ENCODE measurements at places on chromosomes 7 and 10.

- DNase-seq = no peak
These were observed 107.2 kb downstream of the RUNDC3B start for GRCh38 chr7:87735360-87735759.

- no peak for DNase-seq
These were observed 170.4 kb downstream of the MAGI2 start for GRCh38 chr7:79282882-79283602.

DNA sequence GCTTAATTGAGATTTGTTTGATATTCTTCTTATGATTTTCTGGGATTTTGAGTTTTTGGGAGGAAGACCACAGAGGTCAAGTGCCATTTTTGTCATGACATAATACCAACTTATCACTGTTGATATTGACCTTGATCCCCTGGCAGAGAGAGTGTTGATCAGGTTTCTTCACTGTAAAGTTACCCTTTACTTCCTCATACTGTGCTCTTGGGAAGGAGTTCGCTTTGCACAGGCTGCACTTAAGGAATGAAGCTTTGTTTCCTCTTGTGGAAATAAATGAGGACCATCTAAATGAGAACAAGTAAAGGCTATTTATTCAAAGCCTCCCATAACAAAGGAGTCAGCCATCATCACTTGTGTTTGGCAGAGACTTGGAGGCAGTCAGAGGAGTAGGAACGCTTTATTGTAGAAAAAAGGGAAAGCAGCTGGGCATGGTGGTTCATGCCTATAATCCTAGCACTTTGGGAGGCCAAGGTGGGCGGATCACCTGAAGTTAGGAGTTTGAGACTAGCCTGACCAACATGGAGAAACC is 16.1 kb downstream of the ST7 start:
- no peak for DNase-seq

- peak; percentile 48 for DNase-seq
These were observed 16.4 kb upstream of the ABCA13 start for GRCh38 chr7:48154792-48155413.

DNA sequence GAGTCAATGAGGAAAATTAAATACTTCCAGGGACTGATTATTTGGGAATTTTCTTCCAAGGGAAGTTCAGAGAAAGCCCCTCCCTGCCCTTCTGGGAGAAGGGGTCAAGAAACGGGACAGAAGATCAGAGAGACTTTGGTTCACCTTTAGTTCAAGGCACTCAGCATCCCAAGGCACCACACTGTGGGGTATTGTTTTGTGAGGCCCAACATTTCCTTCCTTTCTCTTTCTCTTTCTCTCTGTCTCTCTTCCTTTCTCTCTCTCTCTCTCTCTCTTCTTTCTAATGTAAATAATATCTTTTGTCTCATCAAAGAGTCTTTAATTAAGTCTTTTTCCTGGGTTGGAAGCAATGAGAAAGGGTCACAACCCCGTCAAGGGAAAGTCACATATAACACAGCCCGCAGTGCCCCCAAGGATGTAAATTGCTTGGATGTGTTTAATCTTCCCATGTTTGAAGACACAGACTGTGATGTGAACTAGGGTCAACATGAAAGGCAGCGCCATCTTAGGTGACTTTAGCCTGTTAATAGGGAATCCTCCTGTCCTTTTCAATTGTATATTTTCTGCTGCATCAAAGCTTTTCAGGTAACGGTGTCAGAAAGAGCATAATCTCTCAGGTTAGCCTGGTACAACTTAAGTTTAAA is 983.3 kb upstream of the C7orf33 start:
- DNase-seq = no peak

DNA sequence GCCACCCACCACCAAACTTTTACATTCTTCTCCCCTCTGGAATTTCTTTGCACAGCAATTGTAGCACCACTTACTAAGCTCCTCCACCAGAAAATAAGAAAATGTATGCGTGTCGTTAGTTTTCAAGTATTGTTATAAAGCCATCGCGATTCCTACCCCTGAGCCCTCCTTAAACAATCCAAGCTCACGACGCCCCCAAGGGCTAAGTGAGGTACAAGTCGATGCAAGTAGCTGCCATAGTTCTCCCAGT is 1.3 kb downstream of the FRAT2 start:
- no peak for DNase-seq

- DNase-seq = no peak
These were observed 7.8 kb downstream of the TES start for GRCh38 chr7:116218051-116218645.

GRCh38 chr7:103691291-103691690 is 245.3 kb upstream of the SLC26A5 start:
- DNase-seq = no peak

GRCh38 chr10:6958711-6959110 is 378.6 kb upstream of the PRKCQ start:
- DNase-seq = no peak

DNA sequence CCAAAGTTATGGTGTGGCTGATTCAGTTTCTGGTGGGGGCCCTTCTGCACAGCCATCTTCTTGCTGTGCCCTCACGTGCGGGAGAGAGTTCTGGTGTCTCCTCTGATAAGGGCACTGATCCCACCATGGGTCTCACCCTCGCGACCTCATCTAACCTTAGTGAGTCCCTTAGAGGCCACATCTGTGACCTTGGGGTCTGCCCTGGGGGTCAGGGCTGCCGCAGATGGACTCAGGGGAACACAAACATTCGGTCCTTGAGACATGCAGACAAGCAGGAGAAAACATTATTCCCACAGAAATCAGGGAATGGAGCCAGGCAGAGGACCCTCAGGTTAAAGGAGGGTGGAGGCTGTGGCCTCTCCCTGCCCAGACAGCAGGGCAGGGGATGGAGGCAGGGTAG is 177.9 kb downstream of the DNAJB6 start:
- DNase-seq = no peak

DNA sequence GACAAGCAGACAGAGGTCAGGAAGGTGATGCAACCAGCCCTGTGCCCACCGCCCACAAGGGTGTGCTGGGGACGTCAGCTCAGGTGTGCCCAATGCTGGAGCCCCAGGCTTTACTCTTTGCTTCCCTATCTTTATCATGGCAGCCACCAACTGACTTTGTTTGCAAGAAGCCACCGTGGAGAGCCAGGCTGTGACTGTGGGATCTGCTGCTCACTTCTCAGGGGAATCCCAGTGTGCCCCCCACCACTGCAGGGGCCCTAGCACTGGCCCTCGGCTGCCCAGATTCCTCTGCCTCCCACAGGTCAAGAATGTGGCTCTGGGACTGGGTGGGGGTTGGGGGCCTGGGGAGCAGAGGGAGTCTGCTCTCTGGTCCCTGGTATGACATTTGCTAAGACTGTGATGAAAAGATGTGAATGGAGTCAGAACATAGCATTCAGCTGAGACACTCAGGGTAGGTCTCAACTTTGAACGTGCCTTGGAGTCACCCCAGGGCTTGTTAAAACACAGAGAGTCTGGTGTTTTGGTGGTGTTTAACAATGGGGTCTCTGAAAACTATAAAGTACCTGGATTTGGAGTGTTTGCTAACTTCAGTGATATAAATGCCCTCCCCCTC is 47.3 kb downstream of the ARHGAP22 start:
- DNase-seq = no peak

GRCh38 chr10:12543589-12543988 is 194.2 kb downstream of the CAMK1D start:
- DNase-seq = no peak

GRCh38 chr7:150968056-150968733 is 9.9 kb downstream of the KCNH2 start:
- no peak for DNase-seq

DNA sequence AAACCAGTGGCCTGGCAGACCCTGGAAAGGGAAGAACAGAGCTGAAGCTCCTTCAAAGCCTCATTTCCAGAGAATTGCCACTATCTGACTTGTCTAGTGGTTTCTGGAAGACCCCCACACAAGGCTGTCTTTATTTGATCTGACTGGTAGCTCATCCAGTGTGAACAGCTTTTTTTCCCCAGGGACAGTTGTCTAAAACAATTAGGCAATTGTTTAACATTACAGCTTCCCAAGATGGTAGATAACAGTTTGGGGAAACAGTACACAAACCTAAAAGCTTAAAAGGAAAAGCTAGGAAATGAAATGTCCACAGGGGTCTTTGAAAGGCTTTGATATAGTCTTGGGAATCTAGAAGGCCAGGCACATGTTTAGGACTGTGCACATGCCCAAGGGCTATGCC is 203.4 kb upstream of the CTBP2 start:
- no peak for DNase-seq

- no peak for DNase-seq
These were observed 160.6 kb downstream of the ADARB2 start for GRCh38 chr10:1576467-1577372.

- DNase-seq = no peak
These were observed 35.4 kb upstream of the ZNF107 start for GRCh38 chr7:64630496-64630895.

DNA sequence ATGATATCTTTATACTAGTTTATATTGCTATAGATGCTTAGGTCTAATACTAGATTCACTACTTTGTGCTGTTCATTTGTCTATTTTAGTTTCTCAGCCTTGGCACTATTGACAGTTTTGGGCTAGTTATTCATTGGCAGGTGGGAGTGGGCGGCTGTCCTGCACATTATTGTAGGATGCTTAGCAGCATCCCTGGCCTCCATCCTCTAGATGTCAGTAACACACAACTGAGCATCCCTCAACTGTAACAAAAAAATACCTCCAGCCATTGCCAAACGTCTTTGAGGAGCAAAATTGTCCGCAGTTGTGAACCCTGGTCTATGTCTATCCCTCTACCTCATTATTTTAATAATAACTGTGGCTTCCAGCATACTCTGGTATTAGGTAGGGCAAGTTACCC is 34.4 kb upstream of the PNLIP start:
- no peak for DNase-seq

DNA sequence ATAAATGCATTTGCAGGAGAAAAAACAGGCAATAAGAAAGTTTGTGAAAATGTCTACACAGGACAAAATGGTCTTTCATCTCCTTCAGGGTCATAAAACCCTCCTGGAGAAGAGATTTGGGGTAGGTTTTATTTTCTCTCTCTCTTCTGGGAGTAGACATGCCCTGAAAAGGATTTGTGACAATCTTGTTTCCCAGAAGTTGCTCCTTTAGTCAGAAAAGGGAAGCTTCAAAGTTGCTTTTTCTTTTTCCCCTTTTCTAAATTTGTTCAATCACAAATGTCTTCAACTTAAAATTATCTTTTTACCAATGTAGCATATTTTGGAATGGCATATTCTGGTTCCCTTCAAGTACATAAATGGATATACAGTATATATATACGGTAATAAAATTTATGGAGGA is 9.4 kb upstream of the ANKRD22 start:
- no peak for DNase-seq

GRCh38 chr7:682810-683209 is 43.7 kb upstream of the DNAAF5 start:
- no peak for DNase-seq

DNA sequence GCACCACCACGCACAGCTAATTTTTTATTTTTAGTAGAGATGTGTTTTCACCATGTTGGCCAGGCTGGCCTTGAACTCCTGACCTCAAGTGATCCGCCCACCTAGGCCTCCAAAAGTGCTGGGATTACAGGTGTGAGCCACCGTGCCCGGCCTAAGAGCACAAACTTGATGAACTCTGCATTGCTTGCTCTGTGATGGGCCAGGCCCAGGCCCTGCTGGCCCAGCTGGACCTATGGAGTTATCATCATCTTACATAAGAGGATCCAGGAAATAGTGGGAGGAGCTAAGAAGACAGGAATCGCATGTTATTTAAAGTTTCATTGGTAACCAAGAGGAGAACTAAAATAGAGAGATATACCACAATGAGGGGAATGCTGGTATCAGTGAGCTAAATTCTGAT is 86.9 kb downstream of the DAGLB start:
- DNase-seq = no peak

GRCh38 chr10:97640868-97641811 is 669 bp downstream of the PI4K2A start:
- peak; percentile 25 for DNase-seq

- no peak for DNase-seq
These were observed 64.8 kb downstream of the SGCE start for GRCh38 chr7:94591176-94591575.

- DNase-seq = no peak
These were observed 263.6 kb upstream of the LRRN3 start for GRCh38 chr7:110827287-110827855.

- no peak for DNase-seq
These were observed 14.7 kb downstream of the CYTH3 start for GRCh38 chr7:6257675-6258074.

GRCh38 chr10:101726115-101726387 is 31.1 kb upstream of the FBXW4 start:
- DNase-seq = no peak

GRCh38 chr10:110617425-110618229 is 26.5 kb upstream of the RBM20 start:
- no peak for DNase-seq

Data from activated CD4-positive, alpha-beta T cell treated with anti-CD3 and anti-CD28 coated beads, Interleukin-2, amount 50 U/mL, for 16 hours (primary cell).